ENCODE measurements at places on chromosomes 1 and 21.

GRCh38 chr1:232274999-232275710, 354.8 kb downstream of the SIPA1L2 start:
- no peak for DNase-seq

GRCh38 chr1:41419584-41420295, 58.5 kb downstream of the FOXO6 start:
- no peak for DNase-seq

- DNase-seq, result no peak
Observed at GRCh38 chr1:113593550-113594297, 165.6 kb downstream of the PHTF1 start.

DNA sequence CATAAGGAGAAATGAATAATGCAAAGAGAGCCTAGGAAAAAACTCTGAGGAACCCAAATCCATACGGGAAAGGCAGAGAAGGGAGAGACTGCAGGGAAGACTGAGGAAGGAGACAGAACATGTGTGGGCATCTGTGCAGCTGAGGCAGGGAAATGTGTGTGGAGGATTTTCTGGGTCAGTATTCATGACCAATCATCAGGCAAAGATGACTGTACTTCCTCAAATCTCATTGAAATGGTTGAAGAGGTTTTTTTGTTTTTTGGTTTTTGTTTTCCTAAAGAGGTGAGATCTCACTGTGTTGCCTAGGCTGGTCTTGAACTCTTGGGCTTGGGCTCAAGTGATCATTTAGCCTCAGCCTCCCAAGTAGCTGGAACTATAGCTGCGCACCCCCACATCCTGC, 15.7 kb downstream of the DIP2A start:
- DNase-seq, result no peak

- no peak for DNase-seq
Observed at GRCh38 chr1:64536836-64537490, 67.0 kb downstream of the CACHD1 start.
